Germinal center (tissue), 1 donor: ENCODE measurements at places on chromosomes 5 and 9.

DNA sequence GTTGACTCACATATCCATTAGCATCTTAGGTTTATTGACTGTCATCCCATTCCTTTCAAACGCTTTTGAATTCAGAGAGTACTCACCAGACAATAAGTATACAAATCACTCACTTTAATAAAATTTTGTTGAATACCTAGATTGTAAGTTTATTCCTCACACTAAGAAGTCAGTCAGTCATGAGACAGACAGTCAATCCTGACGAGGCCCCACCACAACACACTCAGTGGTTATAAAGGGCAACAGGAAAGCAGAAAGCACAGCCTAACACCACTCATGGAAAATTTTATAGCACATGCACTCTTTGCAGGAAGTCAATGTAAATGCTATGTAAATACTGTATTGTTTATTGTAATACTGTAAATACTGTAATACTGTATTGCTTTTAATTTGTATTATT, 176.3 kb upstream of the PTGER4 start:
- DNase-seq, result no peak

DNA sequence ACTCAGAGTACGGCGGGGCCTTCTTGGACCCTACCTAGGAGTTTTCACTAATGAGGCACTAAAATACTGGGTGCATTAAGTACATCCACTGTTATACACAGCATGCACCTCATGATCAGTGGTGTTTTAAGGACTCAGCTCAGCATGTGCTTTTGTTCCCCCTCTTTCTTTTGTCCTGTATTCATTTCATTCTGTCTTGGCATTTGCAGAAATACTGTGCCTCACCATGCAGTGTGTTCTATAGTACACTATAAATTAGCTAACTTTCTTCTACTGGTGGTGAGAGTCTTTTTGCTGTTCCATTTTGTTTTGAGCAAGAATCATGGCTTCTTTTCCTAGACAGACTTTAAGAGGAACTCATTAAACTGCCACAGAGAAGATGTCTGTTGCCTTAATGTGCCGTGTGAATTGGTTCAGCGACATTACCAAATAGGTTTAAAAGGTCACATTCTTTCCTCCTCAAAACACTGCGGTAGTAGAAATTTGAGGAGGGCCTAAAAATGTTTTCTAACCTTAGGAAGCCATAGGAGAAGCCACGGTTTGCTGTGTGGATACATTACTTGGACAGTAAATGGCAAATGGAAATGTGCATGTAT, 276.6 kb downstream of the MAST4 start:
- no peak for DNase-seq

DNA sequence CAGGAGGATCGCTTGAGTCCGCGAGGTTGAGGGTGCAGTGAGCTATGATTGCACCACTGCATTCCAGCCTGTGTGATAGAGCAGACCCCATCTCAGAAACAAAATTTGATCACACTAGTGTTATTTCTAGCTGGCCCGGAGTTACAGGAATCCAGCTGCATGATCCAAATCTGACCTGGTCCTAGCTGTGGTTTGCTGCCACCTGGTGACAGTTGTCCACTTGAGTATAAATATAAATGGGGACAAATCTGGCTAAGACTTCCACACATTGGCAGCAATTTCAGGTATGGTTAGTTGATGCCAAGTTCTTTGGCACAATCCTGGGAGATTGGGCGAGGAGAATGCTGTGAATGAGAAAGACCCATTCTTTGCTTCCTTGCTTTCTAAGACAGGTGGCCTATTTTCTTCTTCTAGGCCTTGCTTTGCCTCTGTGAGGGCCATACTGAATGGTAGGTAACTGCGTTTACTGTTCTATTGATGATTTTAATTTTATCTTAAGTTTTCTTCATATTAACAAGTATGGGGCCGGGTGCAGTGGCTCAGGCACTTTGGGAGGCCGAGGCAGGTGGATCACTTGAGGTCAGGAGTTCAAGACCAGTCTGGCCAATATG, 35.4 kb downstream of the UBE2R2 start:
- peak; percentile 13 for DNase-seq

DNA sequence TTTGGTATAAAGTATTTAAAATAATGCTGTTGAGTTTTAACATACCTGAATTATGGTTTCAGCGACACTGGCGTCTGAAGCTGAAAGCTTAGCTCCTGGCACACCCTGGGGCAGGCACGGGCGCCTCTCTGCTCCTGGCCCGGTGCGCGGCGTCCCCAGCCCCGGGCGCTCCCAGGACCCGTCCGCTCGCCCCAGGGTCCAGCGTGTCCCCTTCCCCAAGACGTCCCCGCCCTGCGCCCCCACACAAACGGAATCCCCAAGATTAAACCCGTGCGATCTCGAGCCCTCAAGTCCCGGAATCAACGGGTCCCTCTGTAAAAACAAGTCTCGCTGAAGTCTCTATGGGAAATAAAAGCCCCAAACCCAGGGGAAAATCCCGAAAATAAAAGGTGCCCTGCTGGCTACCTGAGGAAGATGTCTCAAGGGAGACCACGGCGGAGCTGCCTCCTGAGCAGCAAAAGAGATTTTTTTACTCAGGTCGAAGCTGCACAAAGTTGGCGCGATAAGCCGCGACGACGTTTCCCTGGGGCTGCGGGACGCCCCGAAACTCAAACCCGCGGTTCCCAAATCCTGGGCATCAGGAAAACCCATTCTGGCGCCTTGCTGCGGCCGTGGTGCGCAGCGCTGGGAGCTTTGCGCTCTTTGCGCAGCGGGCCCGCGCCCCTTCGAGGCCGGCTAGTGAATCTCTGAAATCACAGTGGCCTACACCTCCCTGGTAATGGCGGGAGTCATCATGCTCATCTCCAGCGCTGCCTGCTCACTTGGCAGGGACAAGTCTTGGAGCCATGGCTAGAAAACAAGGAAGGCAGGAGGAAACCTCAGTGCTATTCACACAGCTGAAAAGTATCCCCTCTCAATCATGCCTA, 6.3 kb upstream of the IFNA8 start:
- DNase-seq, result no peak

GRCh38 chr5:160221082-160221481, 8.2 kb upstream of the FABP6 start:
- DNase-seq, result no peak

GRCh38 chr5:9284781-9285307, 261.0 kb downstream of the SEMA5A start:
- DNase-seq, result no peak
